ENCODE measurements at places on chromosomes 12 and 14.

DNA sequence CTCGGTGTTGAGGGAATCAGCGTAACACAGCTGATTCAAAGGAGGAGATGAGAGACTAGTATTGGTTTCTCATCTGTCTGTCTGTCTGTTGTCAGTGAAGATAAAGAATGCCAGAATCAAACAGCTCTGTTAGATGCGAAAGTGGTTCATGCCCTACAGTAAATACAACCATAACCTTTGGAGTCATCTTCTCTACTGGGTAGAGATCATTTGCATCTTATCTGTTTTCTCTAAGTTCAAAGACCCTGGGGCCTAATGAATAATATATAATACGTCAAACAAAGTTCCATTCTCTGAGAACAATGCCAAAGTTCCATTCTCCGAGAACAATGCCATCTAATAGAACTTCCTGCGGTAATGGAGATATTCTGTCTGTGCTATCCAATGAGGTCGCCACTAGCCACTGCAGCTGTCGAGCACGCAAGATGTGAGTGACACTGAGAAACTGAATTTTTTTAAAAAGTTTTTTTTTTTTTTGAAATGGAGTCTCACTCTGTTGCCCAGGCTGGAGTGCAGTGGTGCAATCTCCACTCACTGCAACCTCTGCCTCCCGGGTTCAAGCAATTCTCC is 6.6 kb downstream of the IL31 start:
- no peak for DNase-seq

- no peak for DNase-seq
These were observed 2.2 kb upstream of the EIF2S3B start for GRCh38 chr12:10503460-10503859.

DNA sequence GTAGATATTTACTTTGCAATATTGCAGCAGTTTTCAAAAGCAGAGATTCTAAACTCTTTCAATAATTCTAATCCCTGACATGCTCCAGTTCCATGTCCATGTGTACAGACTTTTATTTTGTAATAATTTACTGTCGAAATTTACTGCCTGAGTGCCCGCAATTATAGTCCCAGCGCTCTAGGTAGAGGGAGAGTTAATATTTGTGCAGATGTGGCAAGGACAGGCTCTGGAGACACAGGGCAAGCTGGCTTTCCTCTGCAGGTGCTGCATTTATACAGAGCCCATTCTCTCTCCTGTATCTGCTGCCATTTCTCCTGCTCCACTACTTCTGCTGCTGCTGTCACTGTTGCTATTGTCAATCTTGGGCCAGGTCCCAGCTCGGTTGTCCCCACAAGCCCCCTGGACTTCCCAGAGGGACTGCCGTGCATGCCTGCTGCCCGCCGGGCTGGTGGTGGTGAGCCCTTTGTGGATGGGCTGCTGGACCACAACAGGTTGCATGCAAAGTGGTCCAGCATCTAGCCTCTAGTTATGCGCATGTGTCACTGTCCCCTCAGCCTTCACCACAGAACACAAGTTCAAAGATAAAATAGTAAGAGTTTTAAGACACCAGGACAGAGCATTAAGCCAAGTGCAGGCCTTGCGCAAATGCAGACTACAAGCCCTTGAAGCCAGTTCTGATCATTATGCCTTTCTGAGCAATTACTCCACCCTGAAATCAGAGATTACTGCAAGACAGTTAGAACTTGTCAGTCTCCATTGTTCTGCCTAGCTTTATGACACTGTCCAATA is 40.8 kb upstream of the CSRP2 start:
- no peak for DNase-seq

DNA sequence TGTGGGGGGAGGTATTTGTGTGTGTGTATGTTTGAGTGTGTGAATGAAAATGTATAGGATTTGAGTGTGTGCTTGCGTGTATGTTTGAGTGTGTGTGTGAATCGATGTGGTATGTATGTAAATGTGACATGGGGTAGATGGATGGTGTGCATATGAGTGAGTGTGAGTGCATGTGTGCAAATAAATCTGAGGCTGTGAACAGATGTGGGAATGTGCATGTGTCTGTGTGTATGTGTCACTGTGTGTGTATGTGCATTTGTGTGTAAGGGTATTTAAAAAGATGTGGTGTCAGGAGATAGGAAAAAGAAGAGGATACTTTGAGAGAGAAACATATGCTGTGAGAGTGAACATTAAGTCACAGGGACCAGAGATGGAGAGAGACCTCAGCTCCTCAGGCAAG is 539.6 kb downstream of the MED13L start:
- no peak for DNase-seq

- no peak for DNase-seq
These were observed 41.8 kb downstream of the DGLUCY start for GRCh38 chr14:91155626-91156089.

Measured in midbrain (tissue), 1 donor.